ENCODE measurements at places on chromosomes 7 and 10.

DNA sequence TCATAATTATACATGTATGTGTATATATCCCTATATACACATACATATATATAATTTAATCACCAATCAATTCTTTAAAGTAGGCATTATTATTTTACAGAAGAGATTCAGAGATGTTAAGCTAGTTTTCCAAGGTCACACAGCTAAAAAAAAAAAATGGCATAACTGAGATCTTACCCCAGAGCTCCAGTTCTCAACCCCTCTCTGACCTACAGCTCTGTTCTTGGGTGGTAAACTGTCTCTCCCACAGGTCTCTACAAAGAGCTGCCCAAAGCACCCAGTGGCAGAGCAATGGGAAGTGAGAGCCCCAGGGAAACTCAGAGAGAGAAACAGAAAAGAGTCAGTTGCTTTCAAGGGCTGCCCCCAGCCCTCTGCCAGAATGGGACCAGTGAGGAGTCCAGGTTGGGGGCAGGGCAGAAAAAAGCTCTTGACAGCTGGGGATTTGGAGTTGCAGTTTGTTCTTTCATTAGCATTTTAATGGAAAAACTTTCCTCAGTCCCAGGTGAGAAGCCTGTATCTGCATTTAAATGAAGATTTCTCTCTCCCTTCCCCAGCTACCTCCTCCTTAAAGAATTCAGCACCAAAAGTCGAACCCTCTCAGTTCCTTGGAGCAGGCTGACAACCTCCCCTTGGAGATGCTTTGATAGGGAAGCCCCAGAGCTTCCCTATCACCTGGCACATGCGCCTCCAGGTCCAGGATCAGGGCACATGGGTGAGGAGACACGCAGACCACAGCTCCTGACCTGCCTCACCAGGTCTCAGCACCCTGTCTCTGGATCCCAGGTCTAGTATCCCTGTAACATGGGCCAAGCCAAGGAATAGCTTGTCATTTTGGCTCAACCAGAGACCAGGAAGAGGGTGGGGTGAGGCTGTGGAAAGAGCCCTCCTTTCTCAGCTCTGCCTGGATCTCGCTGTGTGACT, 388.1 kb downstream of the PLXNA4 start:
- DNase-seq = no peak

DNA sequence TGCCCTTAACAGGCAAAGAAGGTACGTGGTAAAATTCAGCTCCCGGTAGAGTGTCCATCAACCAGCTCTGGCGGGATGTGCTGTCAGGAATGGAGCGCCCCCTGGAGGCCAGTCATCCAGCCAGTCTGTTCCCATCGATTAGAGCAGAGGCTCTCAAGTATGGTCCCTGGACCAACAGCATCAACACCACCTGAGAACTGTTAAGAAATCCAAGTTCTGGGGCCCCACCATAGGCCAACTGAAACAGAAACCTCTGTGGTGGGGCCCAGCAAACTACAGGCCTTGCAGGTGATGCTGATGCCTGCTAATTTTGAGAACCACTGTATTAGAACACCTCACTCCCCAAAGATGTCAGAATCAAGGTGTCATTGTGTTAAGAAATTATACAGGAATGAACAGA, 109.2 kb downstream of the DPY19L1 start:
- DNase-seq = peak; percentile 2

DNA sequence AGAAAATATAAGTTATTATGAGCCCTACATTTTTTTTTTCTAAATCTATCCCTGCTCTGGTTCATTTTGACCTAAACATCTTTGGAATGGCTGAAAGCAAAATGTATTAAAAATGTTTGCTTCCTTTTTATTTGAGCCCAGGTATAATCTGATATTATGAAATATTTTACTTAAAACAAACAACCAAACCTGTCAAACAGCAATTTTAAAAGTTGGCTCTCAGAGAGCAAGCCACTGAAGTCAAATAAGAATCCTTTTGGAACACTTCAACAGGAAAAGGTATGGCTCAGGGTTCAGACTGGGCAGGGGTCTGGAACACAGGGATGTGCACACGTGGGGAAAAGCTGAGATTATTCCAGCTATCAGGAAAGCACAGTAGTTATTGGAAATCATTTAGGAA, 782.9 kb downstream of the CCSER2 start:
- DNase-seq = no peak

GRCh38 chr7:123687161-123687560, 31.5 kb downstream of the LMOD2 start:
- DNase-seq = no peak

- DNase-seq = no peak
Measured at GRCh38 chr10:63929831-63930467, 408.7 kb downstream of the REEP3 start.

DNA sequence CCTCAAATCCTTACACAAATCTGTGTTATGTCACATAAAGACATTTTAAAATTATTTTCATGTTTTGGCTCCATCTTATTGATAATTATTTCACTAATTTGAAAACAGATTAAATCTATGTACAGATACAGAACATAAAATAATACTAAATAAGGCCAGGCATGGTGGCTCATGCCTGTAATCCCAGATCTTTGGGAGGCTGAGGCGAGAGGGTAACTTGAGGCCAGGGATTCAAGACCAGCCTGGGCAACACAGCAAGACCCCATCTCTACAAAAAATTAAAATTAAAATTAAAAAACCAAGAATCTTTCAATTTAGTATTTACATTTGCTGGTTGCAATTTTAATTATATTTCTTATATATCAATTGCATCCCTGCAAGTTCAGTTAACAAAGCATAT, 246.4 kb upstream of the MKLN1 start:
- DNase-seq = no peak

GRCh38 chr10:101693651-101693977, 1.4 kb downstream of the FBXW4 start:
- peak; percentile 37 for DNase-seq

DNA sequence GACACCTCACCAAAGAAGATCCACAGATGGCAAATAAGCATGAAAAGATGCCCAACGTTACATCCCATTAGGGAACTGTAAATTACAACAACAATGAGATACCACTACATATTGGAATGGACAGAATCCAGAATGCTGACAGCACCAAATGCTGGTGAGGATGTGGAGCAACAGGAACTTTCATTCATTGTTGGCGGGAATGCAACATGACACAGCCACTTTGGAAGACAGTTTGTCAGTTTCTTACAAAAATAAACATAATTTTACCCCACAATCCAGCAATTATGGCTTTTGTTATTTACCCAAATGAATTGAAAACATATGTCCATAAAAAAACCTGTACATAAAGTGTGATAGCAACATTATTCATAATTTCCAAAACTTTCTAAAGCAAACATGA, 176.8 kb downstream of the C7orf25 start:
- no peak for DNase-seq

DNA sequence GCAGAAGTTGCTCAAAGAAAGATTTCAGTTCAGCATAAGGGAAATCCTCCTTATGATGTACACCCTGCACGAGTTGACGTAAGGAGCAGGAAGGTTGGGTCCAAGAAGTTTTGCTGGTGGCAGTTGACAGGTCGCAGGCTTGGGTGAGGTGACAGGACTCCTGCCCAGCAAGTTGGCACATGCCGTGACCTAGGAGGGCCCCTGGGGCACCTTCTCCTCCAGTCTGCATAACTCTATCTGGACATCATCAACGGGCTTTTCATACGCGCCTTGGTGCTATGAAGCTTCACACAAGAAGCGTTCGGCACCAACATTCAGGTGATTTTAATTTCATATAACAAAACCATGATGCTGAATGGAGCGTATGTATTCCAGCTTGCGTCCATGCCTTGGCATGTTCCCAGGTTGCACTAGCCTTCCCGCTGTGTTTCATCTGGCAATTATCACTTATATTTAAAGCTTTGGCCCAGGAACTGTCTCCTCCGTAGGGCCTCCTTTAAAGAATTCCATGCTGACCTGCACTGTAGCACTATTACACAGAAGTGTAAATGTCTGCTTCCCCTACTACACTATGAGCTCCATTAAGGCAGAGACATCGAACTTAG, 651.6 kb upstream of the FOXK1 start:
- DNase-seq = no peak

DNA sequence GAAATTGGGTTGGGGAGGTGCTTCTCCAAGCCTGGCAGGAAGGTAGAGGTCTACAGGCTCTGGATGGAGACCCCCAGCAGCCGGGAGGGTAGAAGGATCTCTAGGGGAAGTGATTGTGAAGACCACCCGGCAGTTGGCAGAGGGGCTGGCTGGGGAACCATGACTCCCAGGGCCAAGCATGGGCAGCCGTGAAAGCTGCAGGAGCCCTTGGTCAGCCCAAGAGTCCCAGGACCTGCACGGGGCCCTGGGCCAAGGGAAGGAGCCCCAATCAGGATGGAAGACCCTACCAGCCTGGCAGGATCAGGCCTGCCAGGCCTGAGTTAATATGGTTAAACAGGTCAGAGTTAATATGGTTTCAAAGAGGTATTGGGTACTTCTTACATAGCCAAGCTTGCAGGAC, 126.3 kb upstream of the NANOS1 start:
- DNase-seq = no peak

All from suppressor macrophage treated with lipopolysaccharide for 4 hours (primary cell).